ENCODE measurements at places on chromosomes 7 and 10. TPM values are rescaled to one million over a fixed set of nuclear protein-coding genes. Genes with fewer than 3 reads are reported as not detected.

GRCh38 chr7:3037259-3037658, 6.4 kb downstream of the CARD11 start:
- H3K36me3 ChIP-seq: no peaks in the 10 kb centered on the region
- H3K4me1 ChIP-seq: no peaks in the 10 kb centered on the region
- DNase-seq: no peak
- H3K4me3 ChIP-seq: no peak overlapping the region
- no peak overlapping the region for H3K27ac ChIP-seq

- peak overlapping the region; percentile 95 for H3K4me3 ChIP-seq
- peaks cover 13% of the 10 kb centered on the region for H3K4me1 ChIP-seq
- peak overlapping the region; percentile 76 for H3K27ac ChIP-seq
- no peak for DNase-seq
These were observed 691 bp upstream of the PPA1 start for GRCh38 chr10:70233939-70234300.

GRCh38 chr7:29102558-29103151, 43.7 kb downstream of the CPVL start:
- DNase-seq: peak; percentile 78
- peaks cover 3% of the 10 kb centered on the region for H3K27me3 ChIP-seq
- no peak overlapping the region for H3K27ac ChIP-seq
- H3K36me3 ChIP-seq: no peaks in the 10 kb centered on the region
- no peaks in the 10 kb centered on the region for H3K4me1 ChIP-seq

- H3K27ac ChIP-seq: peak overlapping the region; percentile 32
- H3K4me3 ChIP-seq: no peak overlapping the region
- no peak for DNase-seq
- no peaks in the 10 kb centered on the region for H3K27me3 ChIP-seq
- H3K4me1 ChIP-seq: peaks cover 40% of the 10 kb centered on the region
These were observed 169.6 kb downstream of the ZNF365 start for GRCh38 chr10:62543571-62544355.

DNA sequence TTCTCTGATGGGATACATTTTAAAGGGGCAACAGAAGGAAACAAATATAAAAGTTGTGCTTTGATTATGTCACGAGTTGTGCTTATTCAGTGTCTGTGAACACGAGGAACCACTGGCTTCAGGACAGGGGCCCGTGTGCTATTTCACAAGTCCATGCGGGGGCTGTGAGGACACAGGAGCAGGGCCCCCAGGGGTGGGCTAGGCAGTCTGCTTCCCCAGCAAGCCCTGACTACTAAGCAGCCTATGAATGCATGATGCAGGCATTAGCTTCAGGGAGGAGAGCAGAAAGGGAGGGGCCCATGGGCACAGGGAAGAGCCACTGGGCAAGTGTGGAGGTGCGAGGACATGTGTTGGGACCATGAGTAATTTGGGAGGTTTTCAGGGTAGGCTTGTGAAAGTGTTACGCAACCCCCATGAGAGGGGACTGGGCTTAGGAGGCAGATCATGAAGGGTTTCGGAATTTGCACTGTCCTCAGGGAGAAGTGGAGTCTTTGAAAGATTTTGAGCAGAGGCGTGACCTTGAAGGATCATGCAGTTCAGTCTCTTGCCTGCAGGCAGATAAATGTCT, 424.9 kb downstream of the CALN1 start:
- H3K4me1 ChIP-seq: no peaks in the 10 kb centered on the region
- H3K4me3 ChIP-seq: no peak overlapping the region
- H3K27me3 ChIP-seq: no peaks in the 10 kb centered on the region
- no peak overlapping the region for H3K27ac ChIP-seq

DNA sequence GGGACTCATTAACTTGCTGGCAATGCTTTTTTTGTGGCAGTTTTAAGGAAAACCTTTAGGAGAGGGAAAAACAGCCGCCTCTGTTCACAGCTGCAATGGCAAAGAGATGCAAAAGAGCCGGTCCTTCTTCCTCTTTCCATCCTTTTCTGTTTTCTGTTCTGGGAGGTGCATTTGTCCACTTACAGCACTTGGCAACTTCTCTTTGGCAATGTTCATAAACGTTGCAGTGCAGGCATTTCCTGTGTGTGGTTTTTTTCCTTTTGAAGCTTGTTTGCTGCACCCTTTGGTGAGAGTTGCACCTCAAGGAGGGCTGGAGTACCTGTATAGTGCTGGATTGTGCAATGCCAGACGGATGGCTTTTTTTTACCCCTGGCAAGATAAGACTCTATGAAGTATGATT, 53.9 kb upstream of the HABP2 start:
- H3K4me1 ChIP-seq: no peaks in the 10 kb centered on the region
- no peak overlapping the region for H3K4me3 ChIP-seq
- peaks cover 9% of the 10 kb centered on the region for H3K27me3 ChIP-seq
- no peak overlapping the region for H3K27ac ChIP-seq

- no peaks in the 10 kb centered on the region for H3K27me3 ChIP-seq
- no peaks in the 10 kb centered on the region for H3K36me3 ChIP-seq
- no peak overlapping the region for H3K27ac ChIP-seq
- H3K4me3 ChIP-seq: no peak overlapping the region
These were observed 20.9 kb upstream of the CYP51A1 start for GRCh38 chr7:92155108-92155739.

Gene LRRC17
- 12.3 TPM for total RNA-seq

Gene CCDC7
- total RNA-seq: 25.6 TPM

Gene STYXL1
- 23.9 TPM for total RNA-seq
